Right atrium auricular region (tissue), 2 donors: ENCODE measurements at places on chromosomes 4 and X.

- no peak for DNase-seq
Observed at GRCh38 chrX:129594781-129595180, 54.7 kb downstream of the OCRL start.

DNA sequence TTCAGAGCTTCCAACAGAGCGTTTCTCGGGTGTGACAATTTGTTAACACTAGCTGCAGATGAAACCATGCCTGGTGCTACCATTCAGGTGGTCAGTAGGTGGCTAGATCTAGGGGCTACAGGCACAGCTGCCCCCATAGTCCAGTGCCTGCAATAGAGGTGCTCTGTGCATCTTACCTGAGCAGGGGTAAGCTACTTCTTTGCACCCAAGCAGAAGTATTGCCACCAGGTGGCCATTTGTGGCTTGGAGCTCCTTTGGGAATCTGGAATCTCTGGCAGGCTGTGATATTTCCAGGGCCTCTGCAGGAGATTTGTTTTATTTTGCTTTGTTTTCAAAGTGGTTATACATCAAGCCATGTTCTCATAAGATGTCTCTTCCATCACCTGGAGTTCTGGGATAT lies 170.7 kb upstream of the PUDP start:
- no peak for DNase-seq

GRCh38 chr4:27775156-27775555 lies 914.5 kb downstream of the STIM2 start:
- DNase-seq: no peak

- peak; percentile 82 for DNase-seq
Observed at GRCh38 chr4:126242679-126243390, 928.1 kb downstream of the FAT4 start.

GRCh38 chrX:107878106-107878505 lies 52.4 kb downstream of the MID2 start:
- DNase-seq: no peak

GRCh38 chrX:13491061-13491460 lies 78.3 kb upstream of the EGFL6 start:
- no peak for DNase-seq

- DNase-seq: no peak
Observed at GRCh38 chrX:71859637-71860036, 51.0 kb upstream of the NHSL2 start.

GRCh38 chr4:59571805-59572430 lies 1628.2 kb upstream of the ADGRL3 start:
- DNase-seq: no peak

DNA sequence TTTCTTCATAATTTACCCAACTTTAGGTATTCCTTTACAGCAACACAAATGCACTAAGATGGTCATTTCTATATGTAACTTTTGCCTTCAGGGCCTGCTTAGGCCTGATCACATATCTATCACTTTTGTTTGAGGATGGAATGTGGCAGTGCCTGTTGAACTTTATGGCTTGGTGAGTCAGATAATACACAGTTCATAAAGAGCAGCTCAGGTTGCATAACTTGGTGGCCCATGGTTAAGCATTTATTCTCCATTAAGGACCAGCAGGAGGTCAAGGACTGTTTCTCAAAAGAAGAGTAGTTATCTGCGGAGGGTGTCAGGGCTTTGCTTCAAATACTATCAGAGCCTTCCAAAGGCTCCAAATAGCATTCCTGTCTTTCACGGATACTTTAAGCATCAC lies 124.1 kb upstream of the PDHA2 start:
- no peak for DNase-seq

DNA sequence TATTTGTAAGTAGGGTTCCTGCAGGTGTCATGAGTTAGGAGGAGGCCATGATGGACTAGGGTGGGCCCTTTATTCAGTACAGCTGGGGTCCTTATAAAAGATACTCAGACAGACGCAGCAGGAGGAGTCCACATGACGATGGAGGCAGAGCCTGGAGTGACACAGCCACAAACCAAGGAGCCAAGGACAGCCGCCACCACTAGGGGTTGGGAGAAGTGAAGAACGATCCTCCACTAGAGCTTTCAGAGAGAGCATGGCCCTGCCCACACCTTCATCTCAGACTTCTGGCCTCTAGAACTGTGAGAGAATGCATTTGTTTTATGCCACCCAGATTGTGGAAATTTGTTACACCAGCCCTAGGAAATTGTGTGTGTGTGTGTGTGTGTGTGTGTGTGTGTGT lies 31.1 kb downstream of the JAKMIP1 start:
- DNase-seq: no peak

DNA sequence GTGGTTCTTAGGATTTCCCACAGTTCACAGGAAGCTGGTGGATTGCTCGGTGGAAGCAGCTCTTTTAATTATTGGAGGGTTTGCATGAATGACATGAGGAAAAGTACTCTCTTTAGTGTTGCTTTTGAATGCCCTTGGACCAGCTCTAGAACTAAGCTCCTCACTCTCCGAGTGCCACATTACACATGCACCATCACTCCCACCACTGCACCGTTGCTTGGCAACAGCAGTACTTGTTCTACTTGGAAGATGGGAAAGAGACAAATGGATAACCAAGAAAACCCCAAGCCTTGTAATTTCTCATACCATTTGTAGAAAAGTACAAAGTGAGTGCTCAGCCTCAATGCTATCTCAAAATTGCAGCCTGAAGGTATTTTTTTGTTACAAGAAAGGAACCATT lies 620.2 kb upstream of the BOD1L1 start:
- no peak for DNase-seq

- no peak for DNase-seq
Observed at GRCh38 chr4:127416115-127416514, 216.6 kb upstream of the INTU start.

GRCh38 chrX:1658071-1658491 lies 43.2 kb downstream of the ASMT start:
- no peak for DNase-seq

DNA sequence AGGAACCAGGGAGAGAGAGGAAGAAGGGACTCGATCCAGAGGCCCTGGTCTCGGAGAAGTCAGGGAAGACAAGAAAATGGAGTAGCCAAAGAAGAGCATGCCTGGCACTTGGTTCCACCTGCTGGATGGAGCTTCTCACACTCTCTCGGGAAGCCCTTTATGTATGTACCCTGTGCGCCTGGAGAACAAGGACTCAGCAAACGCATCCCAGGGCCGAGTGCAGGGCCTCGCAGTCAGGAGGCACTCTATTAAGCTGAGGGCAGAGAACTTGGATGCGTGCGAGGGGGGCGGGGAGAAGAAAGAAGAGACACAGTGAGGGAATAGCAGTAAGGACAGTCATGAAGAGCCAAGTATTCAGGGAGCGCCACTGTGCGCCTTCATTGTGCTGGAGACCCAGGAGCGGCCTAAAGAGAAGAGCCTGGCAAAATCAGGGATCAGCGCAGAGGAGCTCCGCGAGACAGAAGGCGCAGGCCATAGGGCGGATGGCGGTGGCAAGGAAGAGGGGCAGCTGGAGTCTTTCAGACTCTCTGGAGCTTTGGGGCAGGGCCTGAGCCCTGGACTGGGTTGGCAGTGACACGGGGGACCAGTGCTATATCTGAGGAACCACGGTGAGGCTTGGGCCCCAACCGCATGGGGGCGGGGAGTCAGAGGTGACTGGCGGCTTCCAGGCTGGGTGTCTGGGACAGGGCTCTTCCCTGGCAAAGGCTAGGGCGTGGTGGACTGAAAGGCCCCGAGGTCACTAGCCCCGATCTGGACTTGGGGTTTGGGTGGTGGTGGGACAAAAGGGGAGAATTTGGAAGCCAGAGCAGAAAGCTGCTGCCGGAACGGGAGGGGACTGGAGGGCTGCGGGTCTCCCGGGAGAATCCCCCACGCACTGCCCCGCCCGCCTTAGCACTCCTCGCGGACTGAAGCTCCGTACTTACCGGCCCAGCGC lies 1.9 kb upstream of the SEPTIN6 start:
- DNase-seq: no peak

GRCh38 chr4:95675623-95676022 lies 126.8 kb upstream of the UNC5C start:
- DNase-seq: no peak

- no peak for DNase-seq
Observed at GRCh38 chrX:68789966-68790365, 38.9 kb upstream of the EFNB1 start.

GRCh38 chr4:81084029-81084428 lies 53.5 kb downstream of the BMP3 start:
- no peak for DNase-seq

DNA sequence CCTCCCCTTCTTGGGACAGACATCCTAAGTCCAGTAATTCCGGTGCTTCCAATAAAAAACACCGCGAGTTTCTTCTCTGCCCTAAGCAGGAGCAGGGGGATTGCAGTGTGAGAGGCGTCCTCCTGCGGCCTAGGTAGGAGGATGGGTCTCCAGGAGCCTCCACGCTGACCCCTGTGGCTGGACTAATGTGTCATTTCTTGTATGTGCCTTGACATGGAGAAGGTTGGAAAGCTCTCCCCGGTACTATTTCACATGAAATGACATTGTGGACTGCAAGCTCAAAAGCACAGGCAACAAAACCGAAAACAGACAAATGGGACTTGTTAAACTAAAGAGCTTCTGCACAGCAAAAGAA lies 66.6 kb upstream of the ENPP6 start:
- peak; percentile 40 for DNase-seq

DNA sequence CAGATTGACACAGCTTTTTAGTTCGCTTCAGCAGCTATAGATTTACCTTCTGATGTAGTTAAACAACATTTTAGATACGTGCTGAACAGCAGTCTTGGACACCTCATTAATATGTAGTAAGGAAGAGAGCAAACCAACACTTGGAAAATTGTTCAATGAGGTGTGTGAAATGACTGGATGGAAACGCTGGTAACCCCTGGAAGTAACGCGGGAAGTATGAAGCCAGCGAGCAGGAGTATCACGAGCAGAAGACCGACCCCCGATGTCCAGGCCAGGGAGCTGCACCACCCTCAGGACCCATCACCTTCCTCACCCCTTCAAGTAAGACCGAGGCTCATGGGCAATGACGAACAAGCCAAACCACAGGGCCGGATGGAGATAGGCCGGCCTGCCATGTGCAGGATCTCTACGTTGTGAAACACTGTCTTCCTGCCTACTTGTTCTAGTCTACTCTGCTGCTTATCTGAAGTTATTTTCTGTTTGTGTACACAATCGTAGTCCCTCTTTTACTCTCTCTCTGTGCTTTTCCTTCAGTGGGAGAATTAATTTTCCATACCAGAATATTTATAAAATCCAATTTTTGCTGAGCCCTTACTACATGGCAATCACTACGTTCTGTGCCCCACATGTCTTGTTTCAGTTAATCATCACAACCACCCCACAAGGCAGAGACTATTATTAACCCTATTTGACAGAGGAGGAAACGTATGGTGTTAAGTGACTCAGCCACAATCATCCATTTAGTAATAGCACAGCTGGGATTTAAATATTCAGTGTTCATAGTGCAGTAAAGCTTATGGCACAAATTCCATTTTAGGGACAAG lies 221.7 kb downstream of the APBB2 start:
- DNase-seq: no peak

- DNase-seq: no peak
Observed at GRCh38 chr4:77877771-77878565, 15.3 kb downstream of the MRPL1 start.

- DNase-seq: no peak
Observed at GRCh38 chr4:20276848-20277247, 25.1 kb downstream of the SLIT2 start.
